Stimulated activated CD4-positive, alpha-beta T cell treated with anti-CD3 and anti-CD28 coated beads, Interleukin-12 subunit alpha, Interleukin-12 subunit beta, amount 100 ng/mL, for 24 hours (primary cell): ENCODE measurements at places on chromosomes 4 and X.

- no peak for DNase-seq
These were observed 1563.4 kb downstream of the C4orf33 start for GRCh38 chr4:130659320-130659719.

DNA sequence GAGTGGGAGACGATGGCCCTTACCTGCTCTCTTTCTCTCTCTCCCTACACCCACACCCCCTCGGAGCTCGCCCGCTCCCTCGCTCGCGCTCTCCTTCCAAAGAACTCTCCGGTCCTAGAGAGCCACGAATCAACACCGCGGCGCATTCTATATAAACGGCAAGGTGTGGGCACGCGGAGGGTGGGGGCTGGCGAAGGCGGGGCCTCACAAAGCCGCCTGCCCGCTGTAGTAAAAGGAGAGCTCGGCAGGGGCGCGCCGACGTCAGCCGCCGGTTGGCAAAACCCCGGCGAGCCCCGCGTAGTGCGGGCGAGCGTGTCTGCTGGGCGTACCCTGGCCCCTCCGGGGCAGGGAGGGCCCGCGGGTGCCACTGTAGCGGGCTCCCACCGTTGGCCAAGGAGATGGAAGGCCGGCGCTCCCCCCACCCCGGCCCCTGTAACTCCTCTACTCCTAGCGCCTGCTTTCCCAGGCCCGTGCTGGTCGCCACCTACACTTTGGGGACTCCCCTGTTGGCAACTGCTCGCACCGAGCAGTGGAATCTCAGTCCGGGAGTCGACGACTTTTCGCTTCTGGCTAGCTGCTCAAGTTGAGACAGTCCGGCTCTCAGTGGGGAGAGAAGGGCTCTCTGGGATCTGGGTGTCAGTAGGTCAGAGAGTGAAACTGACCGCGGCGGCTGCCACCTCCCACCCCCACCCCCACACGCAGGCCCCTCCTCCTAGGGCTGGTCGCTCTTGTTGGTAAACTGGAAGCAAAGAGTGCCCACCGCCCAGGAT lies 325.5 kb upstream of the F9 start:
- DNase-seq, result no peak

DNA sequence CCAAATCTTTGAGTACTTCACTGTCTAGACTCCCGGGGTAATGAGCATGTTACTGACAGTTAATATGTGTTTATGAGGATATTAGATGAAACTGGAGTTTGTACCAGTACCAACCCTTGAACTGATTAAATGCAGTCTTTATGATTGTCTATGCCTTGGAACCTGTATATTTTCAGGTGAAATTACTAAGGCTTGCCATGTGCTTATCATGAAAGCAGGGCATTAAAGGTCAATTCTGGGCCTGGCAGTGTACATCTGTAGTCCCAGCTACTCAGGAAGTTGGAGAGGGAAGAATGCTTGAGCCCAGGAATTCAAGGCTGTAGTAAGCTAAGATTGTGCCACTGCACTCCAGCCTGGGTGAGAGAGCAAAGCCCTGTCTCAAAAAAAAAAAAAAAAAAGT lies 27.6 kb downstream of the PHEX start:
- no peak for DNase-seq

DNA sequence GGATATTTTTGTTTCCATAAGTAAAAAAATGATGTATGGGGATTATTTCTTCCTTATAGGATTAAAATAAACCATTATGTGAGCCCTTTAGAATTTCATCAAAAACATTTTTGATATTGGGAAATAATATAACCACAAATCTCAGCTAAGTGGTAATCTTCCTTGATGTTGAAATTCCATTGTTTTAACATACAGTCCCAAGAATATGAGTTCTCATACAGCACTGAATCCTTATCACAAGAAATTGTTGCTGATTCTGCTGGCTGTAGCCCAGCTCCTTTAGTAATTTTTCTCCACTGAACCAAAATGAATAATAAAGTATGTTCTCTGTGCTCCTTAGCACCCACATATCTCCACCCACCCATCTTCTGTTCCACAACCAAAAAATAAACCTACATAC lies 41.9 kb upstream of the FAM47B start:
- DNase-seq, result no peak

GRCh38 chr4:102174719-102175189 lies 170.5 kb downstream of the SLC39A8 start:
- DNase-seq, result no peak

DNA sequence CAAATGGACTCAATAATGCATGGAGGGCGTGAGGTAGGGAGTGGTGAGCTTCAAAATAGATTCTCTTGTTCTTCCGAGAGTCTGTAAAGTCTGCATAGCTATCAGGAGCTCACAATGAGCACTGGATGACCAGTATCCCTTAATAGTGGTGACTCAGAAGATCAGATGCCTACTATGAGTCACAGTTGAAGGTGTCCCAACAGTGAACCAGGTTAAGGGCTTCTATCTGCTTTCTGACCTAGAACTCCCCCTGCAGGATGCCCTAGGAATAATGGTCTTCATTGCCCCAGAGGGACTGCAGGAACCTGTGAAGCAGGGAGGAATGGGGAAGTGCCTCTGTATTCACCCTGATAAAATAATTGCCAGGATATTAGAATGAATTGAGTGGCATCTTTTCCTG lies 22.1 kb downstream of the DGKK start:
- no peak for DNase-seq

- DNase-seq, result no peak
These were observed 108.3 kb downstream of the QRFPR start for GRCh38 chr4:121272526-121272925.

DNA sequence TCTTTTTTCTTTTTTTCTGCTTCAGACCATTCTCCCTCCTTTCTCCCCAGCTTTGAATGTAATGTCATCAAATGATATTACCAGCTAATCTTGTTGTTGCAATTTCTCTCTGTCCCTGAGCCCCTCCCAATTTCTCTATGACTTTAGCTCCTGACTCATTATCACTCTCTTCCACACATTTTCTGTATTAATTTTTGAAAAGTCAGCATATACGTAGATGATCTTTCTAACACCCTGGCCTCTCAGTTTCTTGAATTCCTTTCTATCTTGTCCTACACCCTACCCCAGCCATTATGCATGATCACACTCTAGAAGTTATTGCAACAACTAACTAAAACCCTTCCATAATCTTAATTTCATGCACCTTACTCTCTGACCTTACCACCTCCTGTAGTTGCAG lies 13.1 kb upstream of the TRPC3 start:
- DNase-seq, result no peak

- DNase-seq, result no peak
These were observed 12.5 kb downstream of the USO1 start for GRCh38 chr4:75736862-75737261.

DNA sequence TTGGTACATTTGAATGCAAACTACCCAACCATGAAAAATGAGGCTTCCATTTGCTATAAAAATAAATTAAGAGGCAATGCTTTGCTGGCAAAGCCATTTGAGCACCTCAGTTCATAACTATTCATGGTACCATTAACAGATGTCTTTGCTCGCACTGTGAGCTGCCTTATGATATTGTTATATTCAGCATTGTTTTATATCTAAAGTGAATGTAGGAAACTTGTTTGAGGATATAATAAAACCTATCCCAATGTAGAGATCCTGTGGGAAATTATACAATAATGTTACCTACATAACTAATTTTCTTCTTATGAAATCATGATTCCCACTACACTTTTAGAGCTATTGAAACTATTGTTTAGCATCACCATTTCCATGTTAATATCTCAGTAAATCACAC lies 125.2 kb upstream of the TRAM1L1 start:
- no peak for DNase-seq

- no peak for DNase-seq
These were observed 1064.8 kb upstream of the IGFBP7 start for GRCh38 chr4:58175024-58175423.

- no peak for DNase-seq
These were observed 59.9 kb downstream of the RBPJ start for GRCh38 chr4:26380740-26381139.

- no peak for DNase-seq
These were observed 300.4 kb downstream of the NLGN4X start for GRCh38 chrX:5928224-5928623.

DNA sequence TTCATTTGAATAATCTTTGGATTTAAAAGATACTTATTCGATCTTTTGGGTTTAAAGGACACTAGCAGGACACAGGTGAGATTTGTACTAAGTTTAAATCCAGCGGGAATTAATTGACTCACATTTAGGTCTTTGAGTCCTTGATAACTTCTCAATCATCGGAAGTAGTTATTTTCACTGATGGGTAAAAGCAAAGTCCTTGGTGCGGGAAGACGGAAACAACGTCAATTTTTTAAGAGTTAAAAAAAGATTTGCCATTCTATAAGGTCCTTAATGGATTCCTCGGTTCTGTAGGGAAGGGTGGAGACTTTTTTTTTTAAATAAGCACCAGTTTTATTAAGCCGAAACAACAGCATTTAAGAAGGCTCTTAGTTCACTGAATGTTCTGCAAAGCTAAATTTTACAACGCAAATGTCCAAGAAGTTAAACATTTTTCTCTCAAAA lies 2.9 kb downstream of the TMSB4X start:
- no peak for DNase-seq

DNA sequence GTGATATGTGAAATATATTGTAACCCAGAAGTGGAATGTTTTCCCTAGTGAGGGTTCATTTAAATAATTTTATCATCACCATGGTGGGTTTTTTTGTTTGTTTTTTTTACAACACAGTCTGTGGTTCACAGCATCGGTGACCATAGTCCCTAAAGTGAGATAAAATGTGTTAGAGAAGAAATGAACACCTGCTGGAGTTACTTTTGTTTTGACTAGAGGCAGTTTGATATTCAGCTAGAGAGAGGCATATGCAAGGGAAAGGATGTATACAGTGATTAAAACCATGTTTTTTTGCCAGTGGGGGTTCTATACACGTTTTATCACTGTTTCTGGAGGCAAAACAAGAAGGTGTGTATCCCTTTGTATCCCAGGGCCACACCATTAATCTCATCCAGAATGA lies 541.5 kb downstream of the PCDH7 start:
- DNase-seq, result no peak

DNA sequence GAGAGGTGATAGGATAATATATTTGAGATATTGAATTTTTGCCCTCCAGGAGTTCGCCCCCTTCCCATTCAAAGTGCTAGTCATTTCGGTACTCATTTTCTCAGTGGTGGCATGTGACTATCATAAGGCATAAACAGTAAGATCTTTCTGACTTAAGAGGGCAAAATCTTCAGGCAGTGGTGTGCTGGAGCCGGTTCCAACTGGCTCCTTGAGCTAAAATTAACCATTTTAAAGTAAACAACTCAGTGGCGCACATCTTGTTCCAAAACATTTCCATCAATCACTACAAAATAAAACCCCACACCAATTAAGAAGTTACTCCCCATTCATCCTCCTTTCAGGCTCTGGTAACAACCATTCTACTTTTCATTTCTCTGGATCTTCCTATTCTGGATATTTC lies 43.3 kb downstream of the LUZP4 start:
- no peak for DNase-seq

DNA sequence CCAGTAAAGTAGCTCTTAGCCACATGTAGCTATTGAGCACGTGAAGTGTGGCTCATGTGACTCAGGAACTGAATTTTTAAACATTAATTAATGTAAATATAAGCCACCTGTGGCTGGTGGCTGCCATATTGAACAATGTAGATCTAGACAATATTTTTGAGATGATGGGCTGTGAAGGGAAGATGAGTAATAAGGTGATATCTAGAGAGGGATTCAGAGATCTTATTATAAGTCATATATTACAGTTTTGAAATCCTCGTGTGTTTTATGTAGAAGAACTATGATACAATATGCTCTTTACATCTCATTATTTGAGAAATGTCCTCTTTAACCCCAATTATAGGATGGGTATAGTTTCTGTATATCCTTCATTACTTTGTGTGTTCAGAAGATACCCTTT lies 5.6 kb downstream of the GAR1 start:
- no peak for DNase-seq

DNA sequence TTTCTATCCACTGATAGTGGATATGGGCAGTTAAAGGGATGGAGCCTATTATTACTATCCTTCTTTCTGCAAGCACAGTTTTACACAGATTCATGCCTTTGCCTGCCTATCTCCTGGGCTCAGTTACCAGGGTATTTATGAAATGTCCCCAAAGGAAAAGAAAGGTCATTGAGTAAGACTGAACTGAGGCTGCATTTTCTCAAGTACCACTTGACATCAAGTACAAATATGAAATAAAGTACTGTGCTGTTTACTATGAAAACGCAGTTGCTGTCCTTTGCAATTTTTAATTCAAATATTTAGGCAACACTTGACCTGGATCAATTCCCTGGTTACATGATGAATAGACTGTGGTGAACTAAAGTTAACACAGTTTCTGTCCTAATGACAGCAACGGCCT lies 23.5 kb upstream of the SPANXN4 start:
- DNase-seq, result no peak

DNA sequence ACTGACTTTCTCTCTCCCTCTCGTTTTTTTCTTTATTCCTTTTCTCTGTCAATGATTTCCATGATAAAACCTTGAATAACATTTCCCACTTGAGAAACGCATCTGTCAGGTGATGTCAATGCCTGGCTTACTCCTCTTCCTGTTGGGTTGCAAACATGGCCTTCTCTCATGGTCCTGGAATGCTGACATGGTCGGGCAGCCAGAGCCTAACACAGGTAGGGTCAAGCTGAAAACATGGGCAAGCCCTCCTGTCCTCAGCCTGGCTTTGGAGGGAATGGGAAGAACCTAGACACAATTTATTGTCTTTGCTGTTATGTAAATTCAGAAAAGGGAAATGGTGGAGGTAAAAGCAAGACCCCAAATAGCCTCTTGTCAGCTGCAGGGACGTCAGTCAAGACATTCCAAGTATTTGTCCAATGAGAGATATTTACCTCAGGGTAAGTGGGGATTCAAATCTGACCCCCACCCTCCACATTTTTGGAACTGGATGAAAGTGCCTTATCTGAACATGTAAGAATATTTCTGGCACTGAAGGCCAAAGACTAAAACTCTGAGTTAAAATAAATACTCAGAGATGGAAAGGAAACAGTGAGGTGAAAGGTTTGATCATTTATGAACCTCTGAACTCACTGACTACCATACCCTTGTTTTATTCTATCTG lies 473.8 kb downstream of the SPRY1 start:
- no peak for DNase-seq

DNA sequence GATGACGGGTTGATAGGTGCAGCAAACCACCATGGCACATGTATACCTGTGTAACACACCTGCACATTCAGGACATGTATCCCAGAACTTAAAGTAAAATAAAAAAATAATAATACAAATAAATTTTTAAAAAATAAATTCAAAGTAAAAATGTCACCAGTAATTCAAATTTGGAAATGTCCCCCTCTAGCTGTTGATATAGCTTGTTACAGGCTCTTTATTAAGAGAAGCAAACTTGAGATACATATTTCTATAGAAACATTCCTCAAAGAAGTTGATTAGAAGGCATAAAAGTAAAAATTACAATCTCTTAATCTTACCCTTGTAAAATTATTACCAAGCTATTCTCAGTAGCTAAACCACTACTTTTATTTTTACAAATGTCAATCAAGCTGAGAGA lies 1397.0 kb downstream of the FAM133A start:
- no peak for DNase-seq

DNA sequence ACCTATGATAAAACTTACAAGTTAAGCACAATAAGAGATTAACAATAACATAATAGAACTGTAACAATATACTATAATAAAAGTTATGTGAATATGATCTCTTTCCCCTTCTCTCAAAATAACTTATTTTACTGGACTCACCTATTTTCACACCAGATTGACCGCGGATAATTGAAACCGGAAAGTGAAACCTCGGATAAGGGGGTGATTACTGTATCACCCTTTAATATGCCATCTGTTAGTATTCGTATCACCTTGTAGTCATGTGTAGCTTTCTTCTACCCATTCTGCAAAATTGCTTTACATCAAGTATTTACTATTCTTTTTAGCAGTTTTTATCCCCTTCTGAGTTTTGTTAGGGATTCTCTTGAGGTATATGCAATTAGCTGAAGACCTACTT lies 1.8 kb downstream of the SPCS3 start:
- no peak for DNase-seq
